ENCODE measurements at places on chromosomes 16 and 17.

- DNase-seq = peak; percentile 90
Observed at GRCh38 chr17:40564883-40565768, at the start of gene CCR7. TSS of gene CCR7 (minus strand) at chr17:40565472. CDS start at chr17:40565409, 63 bp downstream.

DNA sequence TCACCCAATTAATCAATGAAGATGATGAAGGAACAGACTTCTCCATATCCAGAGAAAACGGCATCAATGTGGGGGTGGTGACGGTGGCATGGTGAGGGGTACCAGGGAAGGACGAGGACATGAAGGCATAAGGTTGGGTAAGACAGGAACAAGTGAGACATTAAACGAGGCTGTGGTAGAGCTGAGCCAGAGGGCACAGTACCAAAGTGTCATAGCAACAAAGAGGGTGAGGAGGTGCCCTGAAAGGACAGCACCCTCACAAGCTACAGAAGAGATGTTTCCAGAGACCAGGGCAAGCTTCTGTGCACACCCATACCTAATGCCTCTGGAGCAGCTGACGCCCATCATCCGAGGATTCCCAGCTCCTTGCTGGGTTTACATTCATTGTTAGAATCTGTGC is 57.5 kb upstream of the TRAP1 start:
- no peak for DNase-seq

- peak; percentile 98 for DNase-seq
Observed at GRCh38 chr16:2003827-2004641, 5.6 kb downstream of the ZNF598 start.

GRCh38 chr16:71360378-71360777 is 1.9 kb downstream of the CALB2 start:
- DNase-seq = no peak

GRCh38 chr17:31398381-31399311 is 7.2 kb downstream of the RAB11FIP4 start:
- DNase-seq = no peak

- DNase-seq = no peak
Observed at GRCh38 chr17:73623247-73623646, 21.0 kb downstream of the SDK2 start.

DNA sequence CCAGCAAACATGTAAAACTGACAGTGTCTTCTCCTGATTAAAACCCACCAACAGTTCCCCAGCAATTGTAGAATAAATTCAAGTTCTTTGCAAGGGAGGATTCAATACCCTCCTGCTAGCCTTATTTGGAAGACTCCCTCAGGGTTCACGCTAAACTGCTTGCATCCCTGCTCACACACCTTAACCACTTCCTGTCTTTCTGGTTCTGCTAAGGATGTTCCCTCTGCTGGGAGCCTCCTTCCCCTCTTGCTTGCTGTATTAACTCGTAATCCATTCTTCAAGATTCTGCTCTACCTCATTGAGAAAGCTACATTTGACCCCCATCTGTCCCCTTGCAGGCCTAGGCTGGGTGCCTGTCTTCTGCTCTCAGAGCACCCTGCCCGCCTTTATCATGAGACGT is 2.3 kb upstream of the SHISA6 start:
- DNase-seq = no peak

- no peak for DNase-seq
Observed at GRCh38 chr17:18224387-18225120, 881 bp upstream of the LLGL1 start.

- DNase-seq = no peak
Observed at GRCh38 chr17:79826204-79826680, 13.0 kb downstream of the CBX4 start.
